NCI-H1092 treated with DMSO at 0.1 percent for 48 hours (cell line): ENCODE measurements at places on chromosomes 6 and 20.

DNA sequence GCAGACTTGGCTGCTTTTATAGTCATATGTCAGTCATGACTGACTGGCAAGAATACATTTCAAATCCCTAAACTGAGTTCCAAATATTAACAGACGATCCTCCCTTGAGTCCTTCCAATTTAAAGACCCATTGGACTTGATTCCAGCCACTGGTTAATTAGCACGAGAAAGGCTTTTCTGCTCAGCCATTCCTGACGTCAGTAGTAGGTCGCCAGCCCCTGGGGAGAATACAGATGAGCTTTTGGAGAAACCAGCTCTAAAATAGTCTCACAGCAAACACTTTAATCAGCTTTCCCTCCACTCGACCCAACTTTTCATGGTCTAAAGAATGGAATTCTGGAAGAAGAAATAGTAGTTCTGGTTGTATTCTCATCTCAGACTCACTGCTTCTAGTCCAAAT is 91.6 kb downstream of the SLC22A3 start:
- DNase-seq, result no peak

DNA sequence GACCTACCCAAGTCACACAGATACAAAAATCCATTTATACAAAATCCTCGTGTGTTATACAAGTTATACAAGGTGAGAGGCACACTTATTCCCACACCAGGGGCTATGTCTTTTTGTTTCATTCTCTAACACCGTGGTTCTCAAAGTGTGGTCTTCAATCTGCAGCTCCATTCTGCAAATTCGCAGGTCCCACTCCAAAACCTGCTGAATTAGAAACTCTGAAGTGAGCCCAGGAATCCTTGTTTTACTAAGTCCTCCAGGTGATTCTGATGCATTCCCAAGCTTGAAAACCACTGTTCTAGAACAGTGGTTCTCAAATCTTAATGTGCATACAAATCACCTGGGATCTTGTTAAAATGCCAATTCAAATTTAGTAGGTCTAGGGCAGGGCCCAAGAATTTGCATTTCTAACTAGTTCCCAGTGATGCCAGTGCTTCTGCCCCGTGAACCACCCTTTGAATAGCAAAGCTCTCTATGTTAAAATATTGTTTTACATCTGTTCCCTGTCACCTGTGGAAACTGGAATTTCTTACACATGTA is 35.1 kb downstream of the LRFN2 start:
- DNase-seq, result no peak

DNA sequence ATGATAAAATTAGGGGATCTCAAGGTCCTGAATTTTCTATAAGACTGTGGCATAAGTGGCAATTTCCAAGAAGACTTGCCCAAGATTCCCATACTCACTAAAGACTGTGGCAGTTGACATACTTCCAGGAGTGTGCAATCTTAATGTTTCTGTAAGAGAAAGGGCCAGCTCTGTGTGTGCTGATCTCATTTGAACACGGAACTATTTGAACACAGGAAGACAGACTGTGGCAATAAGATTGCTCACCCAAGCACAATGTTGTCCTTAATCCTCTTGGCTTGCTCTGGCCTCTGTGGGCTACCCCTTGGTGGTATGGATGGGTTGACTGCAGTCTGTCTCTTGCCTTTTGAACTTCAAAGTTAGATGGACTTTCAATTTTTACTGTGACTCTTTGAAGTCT is 151.4 kb downstream of the PHF3 start:
- DNase-seq, result no peak

GRCh38 chr6:151109869-151110575 is 129.7 kb upstream of the AKAP12 start:
- DNase-seq, result no peak

- no peak for DNase-seq
These were observed 22.2 kb downstream of the ADGRF1 start for GRCh38 chr6:47019941-47020340.

GRCh38 chr6:133017581-133017980 is 203.2 kb downstream of the RPS12 start:
- no peak for DNase-seq

DNA sequence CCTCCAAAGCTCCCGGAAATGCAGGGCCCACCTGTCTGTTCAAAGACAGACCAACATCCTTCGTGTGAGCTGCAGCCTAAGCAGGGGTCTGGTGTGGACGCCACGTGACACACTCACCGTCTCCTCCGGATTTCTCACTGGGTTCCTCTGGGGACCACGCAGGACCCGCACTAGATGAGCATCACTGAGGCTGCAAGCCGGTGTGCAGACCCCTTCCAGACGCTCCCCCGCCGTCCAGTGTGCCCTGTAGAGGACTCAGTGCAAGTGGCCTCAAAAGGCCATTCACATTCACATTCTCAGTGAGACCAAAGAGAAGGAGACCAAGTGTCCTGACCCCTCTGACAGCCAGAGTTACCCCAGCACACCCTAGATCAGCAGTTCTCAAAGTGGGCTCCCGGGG is 91.2 kb upstream of the QKI start:
- no peak for DNase-seq

- DNase-seq, result no peak
These were observed 29.2 kb downstream of the GFRA4 start for GRCh38 chr20:3633913-3634478.

DNA sequence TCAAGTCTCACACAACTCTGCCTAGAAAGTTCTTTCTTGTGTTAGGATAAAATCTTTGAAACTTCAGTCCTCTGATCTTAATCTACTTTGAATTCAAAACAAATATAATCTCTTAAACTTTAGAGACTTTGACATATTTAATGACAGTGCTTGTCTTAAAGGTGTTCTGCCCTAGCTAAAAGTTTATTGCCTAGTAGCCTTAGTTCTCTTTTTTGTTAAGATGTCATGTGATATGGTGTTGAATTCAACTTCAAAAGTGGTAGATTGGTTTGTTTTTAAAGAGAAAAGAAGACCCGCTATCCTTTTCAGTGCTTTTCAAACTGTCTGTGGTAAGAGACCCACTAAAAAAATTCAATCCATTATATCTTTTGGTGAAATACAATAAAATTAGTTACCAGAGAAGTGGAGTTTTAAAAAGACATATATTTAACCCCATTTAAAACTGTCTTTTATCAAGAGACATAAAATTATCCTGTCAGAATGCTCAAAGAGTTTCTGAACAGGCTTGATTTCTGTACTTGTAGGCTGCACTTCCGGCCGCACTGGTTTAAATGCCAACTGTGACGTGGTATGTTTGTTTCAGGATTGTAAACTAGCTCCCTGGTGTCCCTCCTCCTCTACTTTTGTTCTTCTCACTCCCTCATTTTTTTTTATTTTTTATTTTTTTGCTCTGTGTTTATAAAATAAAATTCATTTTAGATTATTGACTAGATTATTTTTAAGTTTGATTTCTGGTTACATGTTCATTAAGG is 76.5 kb downstream of the QKI start:
- no peak for DNase-seq

DNA sequence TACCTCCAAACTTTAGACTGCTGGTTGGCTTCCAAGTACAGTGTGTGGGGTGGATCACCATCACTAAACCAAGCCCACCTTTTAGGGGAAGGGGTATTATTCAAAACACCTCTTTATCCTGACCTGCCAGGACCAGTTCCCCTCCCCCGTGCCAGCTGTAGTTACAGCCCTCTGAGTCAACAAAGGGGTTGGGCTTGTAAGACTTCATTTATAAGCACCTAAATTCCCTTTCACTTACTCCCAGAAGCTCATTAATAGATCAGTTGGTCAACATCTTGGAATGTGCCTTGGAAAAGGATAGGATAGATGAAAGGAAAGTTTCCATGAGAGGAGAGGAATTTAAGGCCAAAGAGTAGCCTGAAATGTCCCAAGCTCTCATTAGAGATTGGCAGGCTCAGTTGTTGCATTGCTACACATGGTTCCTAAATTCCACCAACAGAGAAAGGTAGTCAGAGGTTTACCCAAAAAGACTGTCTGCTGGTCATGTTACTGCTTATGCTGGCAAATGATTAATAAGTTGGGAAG is 59.2 kb downstream of the TNFAIP3 start:
- DNase-seq, result no peak

DNA sequence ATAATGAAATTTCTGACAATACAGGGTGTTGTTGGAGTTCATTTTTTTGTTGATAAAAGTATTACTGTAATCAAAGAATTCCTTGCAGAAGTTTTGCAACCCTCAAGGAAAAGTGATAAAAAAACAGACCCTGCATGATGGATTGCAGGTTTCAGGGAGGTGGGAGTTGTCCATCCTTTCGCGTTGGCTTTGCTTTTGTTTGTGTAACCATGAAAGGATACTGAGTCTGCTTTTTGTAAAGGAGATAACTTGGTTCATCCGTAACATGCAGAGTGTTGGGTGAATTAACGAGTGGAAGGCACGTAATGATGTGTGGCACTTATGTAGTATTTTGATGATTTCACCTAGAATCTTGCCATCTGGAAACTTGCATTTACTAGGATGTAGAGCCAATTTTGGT is 23.6 kb downstream of the FOXO3 start:
- no peak for DNase-seq

GRCh38 chr6:133613211-133613610 is 275.7 kb upstream of the TCF21 start:
- no peak for DNase-seq

GRCh38 chr20:49482173-49482572 is 295 bp downstream of the KCNB1 start:
- DNase-seq, result no peak

GRCh38 chr6:11413728-11414127 is 123.8 kb upstream of the TMEM170B start:
- no peak for DNase-seq

GRCh38 chr6:73528897-73529296 is 8.1 kb upstream of the EEF1A1 start:
- no peak for DNase-seq

DNA sequence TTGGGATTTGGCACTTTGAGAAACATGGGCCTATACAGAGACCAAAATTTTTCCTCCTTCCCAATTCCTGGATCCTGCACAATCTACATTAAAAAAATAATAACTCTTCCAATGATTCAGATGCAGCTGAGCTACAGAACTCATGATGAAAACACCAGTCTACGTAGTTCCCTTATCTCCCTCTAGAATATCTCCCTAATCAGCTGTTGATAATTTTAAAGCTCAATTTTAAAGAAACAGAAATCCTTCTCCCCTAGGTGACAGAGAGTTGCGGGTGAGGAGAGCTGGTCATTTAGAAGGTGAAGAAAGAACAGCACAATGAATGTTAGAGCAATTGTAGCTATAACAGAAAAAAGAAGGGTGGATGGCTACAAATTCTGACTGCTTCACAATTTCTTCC is 175.6 kb upstream of the KCNK16 start:
- DNase-seq, result no peak

DNA sequence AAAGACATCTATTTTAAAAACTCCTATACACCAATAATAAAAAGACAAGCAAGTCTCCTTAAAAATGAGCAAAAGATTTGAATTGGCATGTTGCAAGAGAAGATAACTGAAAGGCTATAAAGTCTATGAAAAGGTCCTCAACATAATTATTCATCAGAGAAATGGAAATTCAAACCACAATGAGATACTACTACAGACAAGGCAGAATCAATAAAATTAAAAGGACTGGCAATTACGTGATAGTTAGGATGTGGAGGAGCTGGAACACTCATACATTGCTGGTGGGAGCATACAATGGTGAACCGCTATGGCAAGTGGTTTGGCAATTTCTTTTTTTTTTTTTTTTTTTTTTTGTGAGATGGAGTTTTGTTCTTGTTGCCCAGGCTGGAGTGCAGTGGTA is 43.8 kb upstream of the KIF13A start:
- no peak for DNase-seq

DNA sequence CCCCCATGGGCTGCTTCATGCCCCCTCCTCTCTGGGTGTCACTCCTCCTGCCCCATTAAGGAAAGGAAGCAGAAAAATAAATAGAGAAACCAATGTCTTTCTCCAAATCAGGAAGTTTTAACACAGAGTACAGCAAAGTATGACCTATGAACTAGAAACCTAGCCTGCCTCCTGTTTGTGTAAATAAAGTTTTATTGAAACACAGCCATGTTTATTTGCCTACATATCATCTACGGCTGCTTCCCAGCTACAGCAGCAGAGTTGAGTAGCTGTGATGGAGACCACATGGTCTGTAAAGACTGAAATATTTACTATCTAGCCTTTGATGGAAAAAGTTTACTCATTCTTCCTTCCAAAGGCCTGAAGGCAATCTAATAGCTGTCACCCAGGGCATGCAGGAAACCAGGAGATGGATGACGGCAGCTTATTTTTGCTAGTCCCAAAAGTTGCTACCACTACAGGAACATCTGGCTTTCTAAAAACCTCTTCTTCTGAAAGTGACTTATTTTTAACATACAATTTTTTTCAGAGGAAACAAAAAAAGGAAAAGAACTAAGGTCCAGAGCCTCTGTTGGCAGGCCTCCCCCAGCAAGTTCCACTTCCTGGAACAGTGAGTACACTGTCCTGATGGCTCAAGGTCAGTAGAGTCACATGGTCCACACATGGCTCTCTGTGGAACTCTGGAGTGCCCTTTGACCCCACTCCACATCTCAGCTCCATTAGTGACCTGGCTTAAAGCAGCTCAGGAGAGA is 287.8 kb downstream of the PTPRT start:
- no peak for DNase-seq

- peak; percentile 47 for DNase-seq
These were observed 25.3 kb upstream of the CHD6 start for GRCh38 chr20:41643504-41643938.

GRCh38 chr20:47558295-47559066 is 56.8 kb downstream of the NCOA3 start:
- DNase-seq, result no peak

GRCh38 chr20:10674684-10675449 is 1.1 kb upstream of the JAG1 start:
- peak; percentile 64 for DNase-seq

GRCh38 chr6:86856379-86856778 is 80.9 kb upstream of the HTR1E start:
- no peak for DNase-seq

DNA sequence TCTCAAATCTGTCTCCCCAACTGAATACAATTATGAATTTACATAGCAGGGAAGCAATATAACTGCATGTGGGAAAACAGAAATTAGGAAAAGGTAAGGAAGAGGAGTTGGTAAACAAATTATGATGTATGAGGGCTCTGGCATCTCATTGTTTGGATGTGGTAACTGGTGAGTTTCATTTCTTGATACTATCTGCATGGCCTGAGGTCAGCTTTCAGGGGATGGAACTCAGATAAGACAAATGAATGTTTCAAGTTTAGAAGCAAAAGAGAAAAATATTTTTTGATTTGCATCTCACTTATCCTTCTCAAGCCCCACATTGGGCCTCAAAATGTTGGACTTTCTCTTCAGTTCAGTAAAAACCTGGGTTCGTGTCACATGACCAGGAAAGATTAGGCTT is 302.2 kb upstream of the GJE1 start:
- DNase-seq, result no peak

- no peak for DNase-seq
These were observed 62.0 kb upstream of the CD83 start for GRCh38 chr6:14055541-14055940.

- no peak for DNase-seq
These were observed 24.6 kb upstream of the CSNK2A1 start for GRCh38 chr20:568097-568652.

GRCh38 chr6:32445321-32445854 is 5.7 kb downstream of the HLA-DRA start:
- no peak for DNase-seq

GRCh38 chr6:77466451-77467437 is 3.5 kb upstream of the HTR1B start:
- DNase-seq, result no peak

GRCh38 chr6:32974016-32974333 is 5.6 kb downstream of the BRD2 start:
- no peak for DNase-seq
